A673 (cell line): ENCODE measurements at places on chromosomes 3 and 15. TPM values are rescaled to one million over a fixed set of nuclear protein-coding genes. Genes with fewer than 3 reads are reported as not detected.

- no peaks in the 10 kb centered on the region for H3K4me1 ChIP-seq
- H3K27ac ChIP-seq, result no peak overlapping the region
- no peaks in the 10 kb centered on the region for H3K27me3 ChIP-seq
- peak; percentile 13 for DNase-seq
- no peak overlapping the region for H3K4me3 ChIP-seq
These were observed 28.4 kb upstream of the P2RY12 start for GRCh38 chr3:151412989-151413388.

GRCh38 chr15:40558952-40559742 lies 5.7 kb downstream of the CCDC32 start:
- H3K4me1 ChIP-seq, result peaks cover 7% of the 10 kb centered on the region
- no peaks in the 10 kb centered on the region for H3K36me3 ChIP-seq
- no peaks in the 10 kb centered on the region for H3K27me3 ChIP-seq
- H3K27ac ChIP-seq, result no peak overlapping the region
- DNase-seq, result no peak

DNA sequence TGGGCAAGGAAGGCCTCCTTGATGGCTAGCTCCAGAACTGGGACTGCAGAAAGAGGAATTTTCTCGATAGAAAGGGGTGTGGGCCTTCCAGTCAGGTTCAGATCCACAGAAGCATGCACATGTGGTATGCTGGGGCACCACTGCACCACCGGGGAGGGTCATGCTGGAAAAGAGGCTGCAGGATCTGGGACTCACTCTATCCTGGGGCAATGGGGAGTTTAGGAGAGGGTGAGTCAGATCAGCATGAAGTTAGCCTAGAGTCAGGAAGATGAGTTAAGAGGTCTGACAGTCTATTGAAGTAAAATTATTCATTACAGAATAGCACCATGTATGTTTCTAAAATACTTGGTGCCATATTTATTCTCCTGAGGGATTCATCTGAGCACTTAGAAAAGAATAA lies 130.2 kb upstream of the TOPAZ1 start:
- no peak overlapping the region for H3K4me3 ChIP-seq

- peak within 1 kb of the TSS; percentile 82 for H3K27ac ChIP-seq
- H3K4me1 ChIP-seq, result no peaks in the 10 kb centered on the region
- peak within 1 kb of the TSS; percentile 82 for H3K4me3 ChIP-seq
- DNase-seq, result peak; percentile 84
These were observed at the start of the genes MST1 and RNF123 for GRCh38 chr3:49689046-49689907. Gene MST1, minus strand, starts transcription at chr3:49689474. Its CDS starts 783 bp downstream, at chr3:49688691. Gene RNF123, plus strand, starts transcription at chr3:49689557. Its CDS starts 1,609 bp downstream, at chr3:49691166.

DNA sequence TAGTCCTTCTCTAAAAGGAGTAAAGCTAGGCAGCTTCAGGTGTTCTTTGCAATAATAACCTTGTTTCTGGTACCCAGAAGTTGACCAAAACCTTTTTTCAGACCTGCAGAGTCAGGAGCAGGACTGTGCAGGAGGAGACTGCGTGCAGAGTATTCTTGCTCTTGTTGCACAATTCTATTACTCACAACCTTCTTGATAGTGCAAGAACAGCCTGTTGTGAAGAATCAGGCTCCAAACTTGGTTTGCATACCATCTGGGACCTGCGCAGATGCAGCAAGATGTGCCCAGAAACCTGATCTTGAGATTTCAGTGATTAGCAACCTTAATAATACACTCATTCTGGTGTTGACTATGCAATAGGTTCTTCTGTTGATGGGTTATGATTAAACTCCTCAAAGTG lies 111.9 kb downstream of the ATG7 start:
- H3K36me3 ChIP-seq, result no peaks in the 10 kb centered on the region
- no peak for DNase-seq
- H3K4me3 ChIP-seq, result no peak overlapping the region
- peaks cover 7% of the 10 kb centered on the region for H3K4me1 ChIP-seq
- no peak overlapping the region for H3K27ac ChIP-seq
- no peaks in the 10 kb centered on the region for H3K27me3 ChIP-seq

- no peak overlapping the region for H3K4me3 ChIP-seq
- no peak for DNase-seq
- no peaks in the 10 kb centered on the region for H3K27me3 ChIP-seq
- peaks cover 31% of the 10 kb centered on the region for H3K36me3 ChIP-seq
- no peaks in the 10 kb centered on the region for H3K4me1 ChIP-seq
- no peak overlapping the region for H3K27ac ChIP-seq
These were observed 43.3 kb downstream of the ADPGK start for GRCh38 chr15:72740219-72740618.

The EPHA6 gene
- not detected in 2 replicates for total RNA-seq

DNA sequence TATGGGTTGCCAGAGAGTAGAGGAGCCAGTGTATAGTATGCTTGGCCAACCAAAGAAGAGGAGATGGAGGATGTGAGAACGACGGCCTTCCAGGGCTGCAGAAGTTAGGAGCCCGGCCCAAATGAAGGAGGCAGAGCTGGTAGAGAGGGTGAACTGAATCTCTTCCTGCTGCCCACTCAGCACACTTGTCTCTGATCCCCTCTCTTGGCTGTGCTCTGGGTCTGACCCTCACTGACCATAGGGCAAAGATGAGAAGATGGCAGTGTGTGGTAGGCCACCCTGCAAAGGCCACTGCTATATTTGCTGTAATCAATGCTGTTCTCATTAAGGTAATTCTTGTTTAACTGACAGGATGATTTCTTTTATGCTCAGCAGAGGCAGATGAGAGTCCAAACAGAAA lies 256.0 kb downstream of the OCA2 start:
- no peak overlapping the region for H3K27ac ChIP-seq
- no peak for DNase-seq
- H3K4me3 ChIP-seq, result no peak overlapping the region
- H3K27me3 ChIP-seq, result no peaks in the 10 kb centered on the region

The GOLIM4 gene
- 12.2 and 12.3 TPM in 2 replicates for total RNA-seq

The DNASE1L3 gene
- not detected in 2 replicates for total RNA-seq

The RPL32 gene
- 1,684 and 1,701 TPM in 2 replicates for total RNA-seq
